Brain pericyte (primary cell): ENCODE measurements at places on chromosomes 13 and 19.

DNA sequence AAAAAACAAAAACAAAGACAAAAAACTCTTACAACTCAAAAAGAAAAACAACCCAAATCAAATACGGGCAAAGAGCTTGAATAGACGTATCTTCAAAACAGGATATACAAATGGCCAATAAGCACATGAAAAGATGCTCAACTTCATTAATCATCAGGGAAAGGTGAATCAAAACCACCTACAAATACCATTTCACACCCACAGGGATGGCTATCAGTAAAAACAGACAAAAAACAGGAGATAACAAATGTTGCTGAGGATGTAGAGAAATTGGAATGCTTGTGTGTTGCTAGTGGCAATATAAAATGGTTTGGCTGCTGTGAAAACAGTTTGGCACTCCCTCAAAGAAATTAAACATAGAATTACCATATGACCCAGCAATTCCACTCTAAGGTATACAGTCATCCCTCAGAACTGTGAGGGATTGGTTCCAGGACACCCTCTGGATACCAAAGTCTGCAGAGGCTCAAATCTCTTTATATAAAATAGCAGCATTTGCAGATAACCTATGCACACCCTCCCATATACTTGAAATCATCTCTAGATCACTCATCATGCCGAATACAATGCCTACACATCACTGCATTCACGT is 29.7 kb downstream of the MLLT1 start:
- DNase-seq, result no peak

GRCh38 chr19:16359964-16360363 is 35.3 kb downstream of the KLF2 start:
- DNase-seq, result no peak

DNA sequence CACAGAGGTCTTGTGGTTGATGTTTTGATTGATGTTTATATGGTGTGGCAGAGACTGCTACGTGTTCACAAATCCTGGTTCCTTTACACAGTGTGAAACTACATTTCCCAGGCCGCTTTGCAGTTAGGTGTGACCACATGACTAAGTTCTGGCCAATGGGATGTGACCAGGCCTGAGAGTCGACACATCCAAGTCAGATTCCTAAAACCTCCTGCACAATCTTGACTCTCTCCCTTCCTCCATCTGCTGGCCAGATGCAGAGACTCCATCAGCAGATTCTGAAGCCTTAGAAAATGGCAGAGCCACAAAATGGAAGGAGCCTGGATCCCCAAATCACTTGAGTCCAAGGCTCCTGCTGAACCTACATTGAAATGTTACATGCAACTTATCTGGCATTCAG is 12.6 kb downstream of the CD37 start:
- DNase-seq, result no peak

GRCh38 chr19:10279737-10280442 is 6.9 kb upstream of the ICAM4 start:
- DNase-seq, result no peak

- no peak for DNase-seq
These were observed 180.2 kb upstream of the TSC22D1 start for GRCh38 chr13:44756276-44756810.

GRCh38 chr13:53281677-53282076 is 253.1 kb downstream of the OLFM4 start:
- DNase-seq, result no peak

- no peak for DNase-seq
These were observed 417.8 kb upstream of the DACH1 start for GRCh38 chr13:72284791-72285190.

DNA sequence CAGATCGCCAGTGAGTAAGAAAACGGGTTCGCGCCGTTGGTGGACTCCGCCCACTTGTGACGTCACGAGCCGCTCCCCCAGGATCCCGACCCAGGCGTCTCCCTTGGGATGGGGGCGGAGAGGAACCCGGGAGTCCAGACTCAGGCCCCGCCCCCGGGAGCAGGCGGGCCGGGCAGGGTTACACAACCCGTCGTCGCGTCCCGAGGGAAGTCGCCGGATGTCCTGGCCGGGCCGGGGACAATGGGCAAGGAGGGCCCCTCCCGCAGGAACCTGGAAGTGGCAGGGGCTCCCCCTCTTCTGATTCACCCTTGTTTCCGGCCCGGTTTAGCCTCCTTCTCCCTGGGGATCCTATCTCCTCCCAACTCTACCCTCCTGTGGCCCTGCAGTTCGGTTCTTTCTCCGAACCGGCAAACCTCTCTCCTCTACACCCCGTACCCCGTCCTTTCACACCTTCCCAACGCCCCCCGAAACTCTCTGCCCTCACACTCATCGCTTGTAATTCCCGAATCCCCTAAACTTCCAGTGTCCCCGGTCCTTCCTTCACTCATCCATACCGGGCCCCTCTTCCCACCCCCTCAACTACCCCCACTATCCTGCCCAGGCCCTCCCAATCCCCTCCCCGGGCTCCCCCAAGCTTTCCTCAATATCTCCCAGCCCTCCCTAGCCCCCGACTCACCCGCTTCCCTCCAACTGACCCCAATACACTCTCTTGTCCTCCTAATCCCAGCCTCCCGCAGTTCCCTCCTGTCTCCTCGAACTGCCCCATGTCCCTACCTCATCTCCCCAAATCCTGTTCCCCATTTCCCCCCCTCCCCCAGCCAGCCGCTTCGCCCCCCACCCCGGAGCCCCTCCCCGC is 20.0 kb upstream of the ERCC1 start:
- DNase-seq, result no peak

DNA sequence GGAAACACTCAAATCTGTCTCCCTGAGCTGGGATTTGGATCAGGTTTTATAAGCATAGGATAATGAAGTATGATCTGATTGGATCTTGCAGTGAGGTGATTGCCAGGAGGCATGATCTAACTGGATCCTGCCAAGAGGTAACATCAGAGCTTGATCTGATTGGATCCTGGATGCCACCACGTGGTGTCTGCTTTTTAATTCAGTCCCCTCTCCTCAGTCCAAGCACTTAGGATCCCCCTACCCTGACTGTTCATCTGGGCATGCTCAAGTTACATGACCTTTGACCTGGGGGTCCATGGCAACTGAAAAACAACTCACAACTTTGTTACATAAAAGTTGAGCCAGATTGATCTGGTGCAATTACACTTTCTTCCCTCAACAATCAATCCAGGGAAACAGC is 47.5 kb upstream of the LSM14A start:
- no peak for DNase-seq

GRCh38 chr19:47614021-47614295 is 5.0 kb downstream of the BICRA start:
- DNase-seq, result no peak

GRCh38 chr19:28898249-28898648 is 314.7 kb downstream of the UQCRFS1 start:
- DNase-seq, result no peak

DNA sequence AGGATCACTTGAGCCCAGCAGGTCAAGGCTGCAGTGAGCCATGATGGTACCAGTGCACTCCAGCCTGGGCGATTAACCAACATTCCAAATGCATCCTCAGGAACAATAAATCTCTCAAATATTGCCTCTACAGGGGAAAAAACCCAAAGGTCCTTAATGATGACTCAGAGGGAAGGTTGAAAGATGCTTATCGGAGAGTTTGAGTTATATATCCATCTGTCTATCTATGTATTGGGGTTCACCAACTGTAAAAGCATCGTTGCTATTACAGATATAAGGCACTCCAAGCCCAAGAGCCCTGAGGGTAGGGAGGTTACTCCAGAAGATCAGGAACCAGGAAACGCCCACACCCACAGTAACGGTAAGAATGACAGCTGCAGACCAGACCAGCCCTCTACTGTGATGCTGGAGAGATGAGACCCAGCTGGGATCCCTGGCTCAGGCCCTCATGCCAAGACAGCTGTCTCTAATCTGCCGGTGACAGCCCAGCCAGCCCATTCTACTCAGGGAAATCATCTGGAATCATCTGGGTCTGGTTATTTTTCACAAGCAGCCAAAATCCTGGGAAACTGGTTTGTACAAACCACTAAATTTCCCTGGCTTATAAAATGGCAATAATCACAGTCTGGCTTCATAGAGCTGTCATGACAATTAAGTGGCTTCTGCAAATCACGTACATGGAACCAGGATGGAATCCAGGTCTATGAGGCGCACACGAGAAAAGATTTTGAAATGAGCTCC is 23.8 kb downstream of the TEX101 start:
- DNase-seq, result no peak

- no peak for DNase-seq
These were observed 9.0 kb upstream of the CD70 start for GRCh38 chr19:6599866-6600454.

DNA sequence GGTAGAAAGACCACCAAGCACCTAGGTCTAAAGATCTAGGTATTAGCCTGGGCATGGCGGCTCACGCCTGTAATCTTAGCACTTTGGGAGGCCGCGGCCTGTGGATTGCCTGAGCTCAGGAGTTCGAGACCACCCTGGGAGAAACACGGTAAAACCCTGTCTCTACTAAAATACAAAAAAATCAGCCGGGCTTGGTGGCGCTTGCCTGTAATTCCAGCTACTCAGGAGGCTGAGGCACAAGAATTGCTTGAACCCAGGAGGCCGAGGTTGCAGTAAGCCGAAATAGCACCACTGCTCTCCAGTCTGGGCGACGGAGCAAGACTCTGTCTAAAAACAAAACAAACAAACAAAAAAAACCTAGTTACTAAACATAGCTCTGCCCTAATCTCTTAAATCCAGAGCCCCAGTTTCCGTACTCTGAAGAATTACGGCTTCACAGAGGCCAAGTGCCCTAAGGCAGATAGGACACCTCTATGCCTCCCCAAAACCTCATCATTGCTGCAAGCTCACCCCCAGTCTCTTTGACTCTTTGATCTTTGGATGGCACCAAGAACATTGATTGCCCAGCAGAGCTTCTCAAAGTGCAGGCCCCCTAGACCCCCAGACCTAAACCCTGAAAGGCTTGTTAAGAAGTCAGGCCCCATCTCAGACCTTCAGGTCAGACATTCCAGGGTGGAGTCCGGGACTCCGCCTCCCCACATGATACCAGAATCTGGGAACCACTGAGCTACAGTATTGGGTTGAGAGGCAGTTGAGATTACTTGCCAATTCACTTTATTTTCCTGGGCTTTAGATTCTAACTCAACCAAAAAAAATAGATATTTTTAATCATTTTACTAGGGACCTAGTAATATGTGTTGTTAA is 2.8 kb downstream of the COL4A2 start:
- no peak for DNase-seq

GRCh38 chr19:30312582-30313352 is 59.4 kb upstream of the ZNF536 start:
- no peak for DNase-seq

DNA sequence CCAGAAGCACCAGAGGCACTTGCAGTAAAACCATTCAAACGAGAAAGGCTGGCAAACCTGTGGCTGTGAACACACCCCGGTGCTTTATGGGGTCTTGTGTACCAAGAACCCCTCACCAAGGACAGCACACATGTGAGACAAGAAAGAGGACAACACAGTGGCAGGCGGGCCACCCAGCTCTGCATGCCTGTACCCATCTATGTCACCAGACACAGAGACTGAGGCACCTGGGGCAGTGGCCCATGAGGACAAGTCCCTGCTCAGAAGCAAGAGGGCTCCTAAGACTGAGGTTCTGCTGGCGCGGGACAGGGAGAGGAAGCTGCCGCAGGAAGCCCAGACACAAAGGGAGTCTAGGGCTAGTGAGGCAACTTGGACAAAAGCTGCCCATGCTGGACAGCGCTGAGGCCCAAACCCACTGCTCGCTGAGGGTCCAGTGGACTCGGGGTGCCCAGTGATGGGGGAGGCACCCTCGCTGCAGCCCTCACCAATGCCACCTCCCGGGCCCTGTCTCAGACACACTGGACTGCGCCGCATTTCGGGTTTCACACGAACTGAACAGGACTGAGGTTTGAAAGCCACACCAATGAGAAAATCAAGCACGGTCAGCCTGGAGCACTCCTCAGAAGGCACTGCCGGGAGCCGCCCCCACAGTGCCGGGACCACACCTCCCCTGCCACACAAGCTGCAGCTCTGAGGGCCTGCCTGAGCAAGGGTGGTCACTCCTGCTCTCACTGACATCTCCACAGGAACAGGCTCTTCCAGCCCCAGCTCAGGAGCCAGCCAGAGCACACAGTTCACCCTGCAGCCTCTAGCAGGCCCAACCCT is 232.7 kb downstream of the TUBA3C start:
- DNase-seq, result no peak

GRCh38 chr13:106103779-106104178 is 431.7 kb downstream of the EFNB2 start:
- DNase-seq, result no peak

GRCh38 chr13:99974939-99975561 is 3.5 kb upstream of the ZIC5 start:
- DNase-seq, result no peak

DNA sequence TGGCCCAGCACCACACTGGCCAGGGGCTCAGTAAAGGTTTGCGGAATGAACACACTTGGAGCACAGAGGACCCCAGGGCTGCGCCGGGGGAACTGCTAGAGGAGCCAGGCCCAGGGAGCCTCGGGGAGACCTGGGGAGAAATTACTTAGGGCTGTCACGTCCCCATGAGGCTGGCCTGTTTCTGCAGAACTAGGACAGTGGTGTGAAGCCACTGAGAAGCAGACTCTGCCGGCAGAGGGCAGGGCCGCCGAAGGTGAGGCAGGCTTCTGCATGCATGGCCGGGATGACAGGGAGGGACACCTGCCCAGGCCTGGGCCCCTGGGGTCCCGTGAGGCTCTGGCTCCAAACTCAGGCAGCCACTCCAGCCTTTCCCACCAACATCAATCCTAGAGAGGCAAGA is 26.4 kb downstream of the ELAVL1 start:
- no peak for DNase-seq

DNA sequence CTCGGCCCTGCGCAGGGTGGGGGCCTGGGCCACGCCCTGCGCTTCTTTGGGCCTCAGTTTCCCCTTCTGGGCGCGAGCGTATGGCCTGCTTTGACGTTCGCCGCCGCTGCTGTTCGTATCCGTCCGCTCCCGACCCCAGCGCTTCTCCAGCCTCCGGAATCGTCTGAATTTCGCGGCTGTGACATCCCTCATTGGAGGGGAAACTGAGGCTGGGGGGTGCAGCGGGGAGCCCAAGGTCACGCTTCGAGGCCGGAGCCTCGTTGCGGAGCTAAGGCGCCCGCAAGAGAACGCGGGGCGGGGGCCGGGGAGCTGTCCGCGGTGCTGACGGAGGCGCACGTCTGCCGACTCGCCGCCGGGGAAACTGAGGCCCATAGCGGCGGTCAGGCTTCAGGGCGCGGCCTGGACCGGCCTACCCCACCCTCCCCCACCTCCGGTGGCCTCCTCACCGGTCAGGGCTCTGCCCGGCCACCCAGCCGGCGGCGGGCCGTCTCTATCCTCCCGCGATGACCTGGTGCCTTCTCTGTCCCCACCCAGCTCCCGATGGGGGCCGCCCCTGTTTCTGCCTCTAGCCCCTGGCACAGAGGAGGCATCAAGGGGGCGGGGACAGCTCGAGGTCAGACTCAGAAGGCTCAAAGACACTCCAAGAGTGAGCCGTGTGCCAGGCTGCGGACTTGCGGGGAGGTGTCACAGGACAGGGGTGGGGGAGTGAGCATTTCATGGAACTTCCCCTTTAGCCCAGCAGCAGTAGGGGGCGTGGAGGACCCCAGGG is 3.0 kb upstream of the APC2 start:
- DNase-seq, result no peak

DNA sequence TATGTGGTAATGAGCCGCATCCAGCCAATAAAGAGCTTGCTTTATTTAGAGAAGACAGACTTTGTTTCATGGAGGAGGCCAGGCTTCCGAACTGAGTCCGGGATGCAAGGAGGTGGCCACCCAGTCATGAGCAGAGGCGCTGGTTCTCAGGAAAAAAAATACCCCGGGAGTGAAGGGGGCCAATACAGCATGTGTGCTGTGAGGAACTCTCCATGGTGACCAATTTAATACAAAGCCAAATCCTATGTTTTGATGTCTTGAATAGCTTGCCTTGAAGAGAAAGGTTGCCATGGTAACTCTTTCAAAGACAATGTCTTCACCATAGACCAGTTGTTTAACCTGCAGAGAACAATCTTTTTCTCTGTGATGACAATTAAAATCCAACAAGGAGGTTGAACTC is 43.4 kb upstream of the PDCD5 start:
- DNase-seq, result no peak
